Activated CD4-positive, alpha-beta T cell treated with anti-CD3 and anti-CD28 coated beads, Interleukin-2, amount 10 ng/mL, durations not matched to agents 7 days and 5 days (primary cell): ENCODE measurements at places on chromosomes 12 and 14. TPM values are rescaled to one million over a fixed set of nuclear protein-coding genes. Genes with fewer than 3 reads are reported as not detected.

The DPY19L2 gene
- 0.40 TPM for total RNA-seq

The NANOG gene
- total RNA-seq = not detected

The ASCL4 gene
- total RNA-seq = not detected

The MYF6 gene
- not detected for total RNA-seq

The DHRS2 gene
- 0.44 TPM for total RNA-seq

The CHGA gene
- total RNA-seq = not detected

The HCAR1 gene
- total RNA-seq = 0.37 TPM

The RPS6KA5 gene
- total RNA-seq = 42.1 TPM

The PSMA3 gene
- total RNA-seq = 245 TPM

The SMIM41 gene
- total RNA-seq = not detected

The SERPINA12 gene
- not detected for total RNA-seq

The GUCY2C gene
- total RNA-seq = not detected

The TAS2R8 gene
- not detected for total RNA-seq

The TEAD4 gene
- total RNA-seq = 1.00 TPM

The MEG3 gene
- not detected for total RNA-seq

The COL2A1 gene
- total RNA-seq = not detected

GRCh38 chr14:61894452-61895077 is 132.3 kb downstream of the SNAPC1 start:
- DNase-seq = peak; percentile 68

GRCh38 chr14:101491841-101492240 is 69.5 kb upstream of the DIO3 start:
- DNase-seq = no peak

DNA sequence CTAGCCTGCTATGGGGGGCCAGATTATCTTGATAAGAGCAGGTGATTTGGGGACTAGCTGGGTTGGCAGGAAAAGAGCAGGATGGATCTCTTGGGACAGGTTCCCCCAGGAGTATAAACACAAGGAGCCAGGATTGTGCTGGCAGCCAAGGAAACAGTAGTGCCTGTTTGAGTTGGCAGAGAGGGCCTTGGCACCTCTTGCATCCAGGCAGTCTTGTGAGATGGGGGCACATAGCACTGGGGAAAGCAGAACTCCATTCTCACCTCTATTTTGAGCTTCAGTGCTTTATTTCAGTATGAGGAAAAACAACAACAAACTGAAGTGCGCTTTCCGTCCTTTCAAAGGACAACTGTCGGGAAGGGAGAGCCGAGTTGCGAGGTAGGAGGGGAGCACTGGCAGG is 9.4 kb upstream of the UNC119B start:
- DNase-seq = no peak

DNA sequence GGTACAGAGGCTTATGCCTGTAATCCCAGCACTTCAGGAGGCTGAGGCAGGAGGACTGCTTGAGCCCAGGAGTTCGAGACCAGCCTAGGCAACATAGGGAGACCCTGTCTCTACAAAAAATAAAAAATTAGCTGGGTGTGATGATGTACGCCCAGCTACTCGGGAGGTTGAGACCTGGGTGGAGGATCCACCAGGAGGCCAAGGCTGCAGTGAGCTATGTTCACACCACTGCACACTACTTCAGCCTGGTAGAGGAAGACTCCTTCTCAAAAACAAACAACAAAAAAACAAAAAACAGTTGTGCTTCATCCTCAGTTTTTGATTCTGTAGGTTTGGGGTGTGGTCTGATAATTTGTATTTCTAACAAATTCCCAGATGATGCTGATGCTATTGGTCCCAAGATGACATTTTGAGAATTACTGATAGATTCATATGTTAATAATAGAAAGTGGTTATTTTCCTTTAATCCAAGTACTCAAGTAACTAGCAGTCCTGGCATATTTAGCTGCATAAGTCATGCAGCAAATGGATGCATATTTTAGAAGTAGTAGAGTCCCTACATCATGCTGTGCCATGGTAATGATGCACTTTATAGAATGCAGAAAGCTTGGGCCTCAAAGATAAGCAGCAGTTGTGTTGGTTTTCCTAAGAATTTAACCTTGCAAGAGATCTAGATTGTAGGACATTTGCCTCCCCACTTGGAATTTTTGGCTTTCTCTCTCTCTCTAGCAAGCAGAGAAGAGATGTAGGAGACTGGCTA is 76.1 kb upstream of the PAWR start:
- DNase-seq = no peak

DNA sequence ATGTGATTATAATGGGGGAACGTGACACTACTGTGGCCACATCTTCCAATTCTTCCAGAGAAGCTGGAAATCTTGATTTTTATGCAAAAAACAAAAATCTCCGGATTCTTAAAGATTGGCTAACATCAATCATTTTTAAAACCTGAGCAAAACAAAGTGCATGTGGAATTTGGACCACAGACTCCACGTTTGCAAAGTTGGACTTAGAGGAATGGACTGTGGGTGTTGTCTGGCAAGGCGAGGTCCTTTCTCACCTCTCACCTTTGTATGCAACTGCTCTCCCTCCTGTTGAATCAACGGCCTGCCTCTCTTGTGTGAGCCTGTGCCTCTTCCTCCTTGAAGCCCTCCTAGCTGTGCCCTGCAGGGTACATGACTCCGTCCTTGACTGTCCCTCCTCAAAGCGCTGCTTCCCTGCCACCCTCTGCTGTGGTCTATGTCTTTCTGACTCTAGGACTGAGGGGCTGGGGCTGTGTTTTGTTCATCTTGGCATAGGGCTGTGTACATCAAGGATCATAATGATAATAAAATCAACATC is 122.4 kb downstream of the PHETA1 start:
- no peak for DNase-seq

GRCh38 chr12:5272018-5272785 is 159.7 kb upstream of the NTF3 start:
- DNase-seq = no peak

GRCh38 chr12:29711381-29711780 is 72.4 kb downstream of the TMTC1 start:
- no peak for DNase-seq

DNA sequence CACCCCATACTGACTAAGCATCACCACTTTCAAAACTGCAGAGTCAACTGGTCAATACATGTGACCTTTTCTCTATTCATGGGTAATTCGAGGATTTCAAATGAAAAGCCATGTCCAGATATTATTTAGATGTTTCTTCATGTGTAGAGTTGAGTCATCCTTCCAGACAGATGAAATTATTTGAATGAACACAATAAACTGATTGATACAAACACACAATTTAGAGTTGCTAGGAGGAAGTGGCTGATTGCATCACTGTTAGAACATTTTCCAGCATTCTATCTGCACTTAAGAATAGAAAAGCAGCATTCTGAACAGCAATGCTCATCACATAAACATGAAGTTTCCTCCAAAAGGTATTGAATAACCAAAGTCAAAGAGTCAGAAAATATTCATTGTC is 273.5 kb upstream of the SOX5 start:
- DNase-seq = no peak

DNA sequence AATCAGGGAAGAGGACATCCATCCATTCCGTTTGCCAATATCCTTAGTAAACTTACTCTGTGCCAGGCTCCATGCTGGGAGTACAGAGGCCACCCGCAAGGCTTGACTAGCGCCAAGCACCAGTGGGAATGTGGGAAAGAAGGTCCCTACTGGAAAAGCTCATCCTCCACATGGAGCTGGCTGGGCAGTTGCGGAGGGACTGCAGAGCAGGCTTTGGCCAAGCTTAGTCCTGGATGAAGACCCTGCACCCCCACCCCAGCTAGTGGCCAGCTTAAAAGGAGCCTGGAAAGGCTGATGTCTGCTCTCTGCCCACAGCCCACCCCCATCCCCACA is 22.4 kb upstream of the EIF2B2 start:
- no peak for DNase-seq

- peak; percentile 40 for DNase-seq
These were observed 615.1 kb downstream of the TMEM121 start for GRCh38 chr14:106141242-106142220.

- DNase-seq = peak; percentile 86
These were observed 53.5 kb upstream of the BEGAIN start for GRCh38 chr14:100640471-100641273.

- DNase-seq = peak; percentile 21
These were observed 1.1 kb upstream of the MBD6 start for GRCh38 chr12:57521525-57522010.

GRCh38 chr12:46269429-46270241 is 792 bp upstream of the SLC38A1 start:
- DNase-seq = peak; percentile 72

DNA sequence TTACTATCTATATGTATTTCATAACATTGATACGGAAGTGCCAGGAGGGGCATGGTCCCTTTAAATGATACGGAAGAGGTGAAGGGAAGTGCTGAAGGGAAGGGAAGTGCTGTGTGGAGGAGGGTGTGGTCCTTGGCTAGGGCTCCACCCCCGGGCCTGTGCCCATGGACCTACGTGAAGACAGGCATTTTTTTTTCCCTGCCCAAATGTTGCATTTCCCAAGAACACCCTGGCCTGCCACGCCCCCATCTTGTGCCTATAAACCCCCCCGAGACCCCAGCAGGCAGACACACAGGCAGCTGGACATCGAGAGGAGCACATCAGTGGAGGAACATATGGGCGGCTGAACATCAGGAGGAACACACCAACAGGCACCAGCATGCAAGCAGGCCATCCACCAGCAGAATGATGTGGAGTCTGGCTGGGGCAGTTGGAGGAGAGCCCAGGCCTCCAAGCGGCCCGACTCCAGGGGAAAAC is 134.1 kb downstream of the SLC41A2 start:
- no peak for DNase-seq

DNA sequence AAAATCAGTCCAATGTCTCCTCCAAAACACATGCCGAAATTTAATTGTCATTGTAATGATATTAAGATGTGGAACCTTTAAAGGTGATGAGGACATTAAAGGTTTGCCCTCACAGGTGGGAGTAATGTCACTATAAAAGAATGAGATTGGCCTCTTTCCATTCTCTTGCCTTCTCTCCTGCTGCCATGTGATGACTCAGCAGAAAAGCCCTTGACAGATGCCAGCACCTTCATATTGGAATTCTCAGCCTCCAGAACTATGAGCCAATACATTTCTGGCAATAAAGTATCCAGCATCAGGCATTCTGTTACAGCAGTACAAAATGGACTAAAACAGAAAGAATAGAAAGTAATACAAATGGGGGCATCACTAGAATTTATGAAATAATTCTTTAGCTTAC is 609.7 kb downstream of the SLC16A7 start:
- DNase-seq = no peak

DNA sequence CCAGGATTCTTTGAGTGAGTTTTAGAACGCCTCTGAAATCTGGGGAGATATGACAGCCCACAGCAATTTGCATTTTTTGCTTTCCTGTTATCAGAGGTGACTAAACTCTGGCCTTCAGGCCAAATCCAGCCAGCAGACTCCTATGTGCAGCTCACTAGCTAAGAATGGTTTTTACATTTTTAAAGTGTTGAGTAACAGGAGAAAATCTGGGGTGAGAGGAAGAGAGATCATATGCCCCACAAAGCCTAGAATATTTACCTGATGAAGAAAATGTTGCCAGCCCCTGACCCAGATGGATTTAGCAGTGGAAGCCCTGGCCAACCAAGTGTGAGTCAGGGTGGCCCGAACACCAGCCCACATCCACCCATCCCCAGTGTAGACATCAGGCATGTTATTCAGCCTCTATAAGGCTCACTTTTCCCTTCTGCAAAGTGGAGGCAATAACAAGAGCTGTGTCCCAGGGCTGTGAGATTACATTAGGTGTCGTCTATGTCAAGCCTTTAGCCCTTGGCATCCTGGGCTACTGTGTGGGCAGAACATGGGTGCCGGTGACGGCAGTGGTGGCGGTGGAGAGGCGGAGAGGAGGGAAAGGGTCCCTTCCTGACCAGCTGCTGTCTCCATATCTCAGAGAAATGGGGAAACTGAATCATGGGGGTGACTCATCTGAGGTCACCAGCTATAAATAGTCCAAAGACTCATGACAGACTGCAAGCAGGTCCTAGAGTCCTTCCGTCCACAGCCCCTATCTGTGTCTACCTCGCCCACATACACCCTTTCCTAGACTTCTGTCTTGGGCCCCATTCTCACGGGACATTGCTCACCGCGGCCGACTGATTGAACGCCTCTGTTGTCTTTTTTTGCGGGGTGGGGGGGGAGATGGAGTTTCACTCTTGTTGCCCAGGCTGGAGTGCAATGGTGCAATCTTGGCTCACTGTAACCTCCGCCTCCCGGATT is 32.6 kb upstream of the CD9 start:
- DNase-seq = peak; percentile 34

- DNase-seq = no peak
These were observed 18.4 kb downstream of the RACGAP1 start for GRCh38 chr12:50006754-50007442.

GRCh38 chr14:28608851-28609828 is 157.4 kb upstream of the FOXG1 start:
- DNase-seq = peak; percentile 15

- no peak for DNase-seq
These were observed 275.2 kb upstream of the SSTR1 start for GRCh38 chr14:37932481-37932880.

- no peak for DNase-seq
These were observed 182.7 kb downstream of the KICS2 start for GRCh38 chr12:64039281-64039871.

- DNase-seq = no peak
These were observed 38.5 kb downstream of the GNPTAB start for GRCh38 chr12:101792046-101792931.

DNA sequence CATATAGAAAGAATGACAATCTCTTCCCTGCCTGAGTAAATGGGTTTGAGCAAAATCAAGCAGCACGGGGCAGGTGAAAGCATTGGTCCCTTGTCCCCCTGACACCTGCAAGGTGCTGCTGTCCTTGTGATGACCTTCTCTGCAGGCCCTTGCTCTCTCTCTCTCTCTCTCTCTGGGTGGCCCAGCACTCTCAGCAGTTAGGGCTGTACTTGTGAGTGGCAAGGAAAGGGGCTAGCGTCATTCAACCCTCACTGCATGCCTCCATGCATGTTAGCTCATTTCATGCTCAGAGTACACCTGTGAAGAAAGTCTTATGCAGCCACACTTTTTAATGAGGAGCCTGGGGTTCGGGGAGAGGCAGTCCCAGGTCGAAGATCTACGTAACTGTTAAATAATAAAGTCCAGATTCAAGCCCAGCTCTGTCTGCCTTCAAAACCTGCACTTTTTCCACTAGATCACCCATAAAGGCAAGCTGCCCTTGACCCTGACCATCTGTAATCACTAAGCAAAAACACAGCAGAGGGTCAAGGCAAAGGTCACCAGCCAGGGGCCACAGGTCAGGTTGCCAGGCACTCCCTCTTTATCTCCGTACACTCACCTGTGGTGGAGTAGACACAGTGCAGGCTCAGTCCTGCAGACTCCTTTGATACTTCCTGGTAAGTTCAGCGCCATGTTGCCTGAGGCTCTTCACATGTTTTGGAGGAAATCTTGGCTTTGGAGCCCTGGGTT is 44.9 kb upstream of the CLMN start:
- DNase-seq = no peak

DNA sequence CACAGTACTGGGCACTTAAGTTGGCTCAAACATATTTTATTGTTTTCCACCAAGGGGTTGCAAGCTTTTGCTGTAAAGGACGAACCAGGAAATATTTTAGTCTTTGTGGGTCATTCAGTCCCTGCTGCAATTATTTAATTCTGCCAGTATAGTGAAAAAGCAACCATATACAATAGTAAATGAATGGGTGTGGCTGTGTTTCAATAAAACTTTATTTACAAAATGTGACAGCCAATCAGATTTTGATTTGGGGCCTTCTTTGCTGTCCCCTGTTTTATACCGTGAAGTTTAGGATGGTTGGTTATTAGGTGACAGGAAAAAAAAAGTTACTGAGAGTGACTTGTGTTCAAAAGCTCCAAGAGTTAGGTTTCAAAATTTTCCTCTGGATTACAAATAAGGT is 956.4 kb downstream of the AACS start:
- no peak for DNase-seq
